ENCODE measurements at places on chromosomes 2 and 18.

GRCh38 chr2:80942766-80943165, 638.2 kb upstream of the LRRTM1 start:
- DNase-seq, result no peak

DNA sequence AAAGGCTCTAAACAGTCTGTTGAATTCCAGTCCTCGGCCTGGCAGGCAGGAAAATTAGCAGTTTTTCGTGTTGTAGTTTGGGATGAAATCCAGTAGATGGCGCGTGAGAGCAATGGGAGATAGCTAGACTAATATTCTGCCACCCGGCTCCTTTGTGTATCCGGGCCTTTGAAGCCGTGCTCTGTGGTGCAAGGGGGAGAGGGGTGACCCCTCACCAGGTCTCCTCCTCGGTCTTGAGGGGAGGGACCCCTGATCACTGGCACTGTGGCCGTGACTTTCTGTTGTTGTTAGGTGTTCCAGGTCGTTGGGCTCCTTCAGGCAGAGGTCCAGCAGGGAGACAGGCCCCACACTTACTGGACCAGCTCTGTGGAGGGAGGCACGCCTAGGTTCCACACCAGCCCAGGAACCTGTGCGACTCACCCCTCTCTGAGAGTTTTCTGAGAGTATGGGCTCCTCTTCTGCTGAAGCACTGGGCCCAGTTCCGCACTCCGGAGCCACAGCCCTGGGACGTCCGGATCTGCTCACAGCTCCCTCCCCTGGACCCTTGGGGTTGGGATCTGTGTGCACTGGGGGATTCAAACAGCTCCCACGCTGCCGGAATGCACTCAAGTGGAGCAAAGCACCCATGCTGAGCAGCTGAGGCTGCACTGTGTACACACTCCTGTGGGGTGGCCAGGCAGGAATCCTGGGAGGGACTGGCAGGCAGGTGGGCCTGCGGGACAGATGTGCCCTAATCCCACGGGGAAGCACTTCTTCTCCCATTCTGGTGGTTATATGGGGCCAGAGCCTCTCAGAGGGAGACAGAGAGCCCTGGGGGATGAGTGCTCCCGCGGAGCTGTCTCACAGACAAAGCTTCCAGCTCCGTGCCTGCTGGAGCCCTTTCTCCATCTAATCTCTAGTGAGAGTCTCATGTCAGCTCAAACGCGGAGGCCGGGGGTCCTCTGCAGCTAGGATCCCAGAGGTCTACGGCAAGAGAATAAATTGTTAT, 8.8 kb downstream of the GKN2 start:
- peak; percentile 63 for DNase-seq

DNA sequence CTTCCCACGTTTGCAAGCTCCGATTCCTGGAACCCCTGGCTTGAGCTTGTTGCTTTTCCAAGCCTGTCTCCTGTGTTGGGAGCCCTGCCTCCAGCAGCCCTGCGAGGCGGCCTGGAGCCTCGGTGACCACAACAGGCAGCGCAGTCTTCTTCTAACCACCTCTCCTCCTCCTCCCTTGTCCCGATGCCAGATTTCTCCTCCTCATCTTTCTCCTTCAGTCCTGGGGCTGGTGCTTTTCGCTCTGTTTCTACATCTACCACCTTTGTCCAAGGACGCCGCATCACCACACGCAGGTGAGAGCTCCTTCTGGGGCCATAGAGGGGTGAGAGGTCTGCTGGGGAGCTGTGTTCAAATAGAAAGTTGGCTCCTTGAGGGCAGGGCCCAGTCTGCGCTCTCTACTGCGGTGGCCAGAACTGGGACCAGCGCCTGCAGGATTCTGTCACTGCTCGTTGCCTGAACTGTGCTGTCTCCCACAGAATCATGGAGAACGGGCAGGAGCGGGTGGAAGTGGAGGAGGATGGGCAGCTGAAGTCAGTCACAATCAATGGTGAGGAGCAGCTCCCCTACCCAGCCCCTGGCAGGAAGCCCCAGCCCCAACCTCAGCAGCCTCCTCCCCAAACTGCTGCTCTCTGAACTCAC, 3.9 kb downstream of the DNAJB2 start:
- DNase-seq, result no peak

- DNase-seq, result no peak
Measured at GRCh38 chr18:519019-519879, 18.7 kb upstream of the COLEC12 start.

DNA sequence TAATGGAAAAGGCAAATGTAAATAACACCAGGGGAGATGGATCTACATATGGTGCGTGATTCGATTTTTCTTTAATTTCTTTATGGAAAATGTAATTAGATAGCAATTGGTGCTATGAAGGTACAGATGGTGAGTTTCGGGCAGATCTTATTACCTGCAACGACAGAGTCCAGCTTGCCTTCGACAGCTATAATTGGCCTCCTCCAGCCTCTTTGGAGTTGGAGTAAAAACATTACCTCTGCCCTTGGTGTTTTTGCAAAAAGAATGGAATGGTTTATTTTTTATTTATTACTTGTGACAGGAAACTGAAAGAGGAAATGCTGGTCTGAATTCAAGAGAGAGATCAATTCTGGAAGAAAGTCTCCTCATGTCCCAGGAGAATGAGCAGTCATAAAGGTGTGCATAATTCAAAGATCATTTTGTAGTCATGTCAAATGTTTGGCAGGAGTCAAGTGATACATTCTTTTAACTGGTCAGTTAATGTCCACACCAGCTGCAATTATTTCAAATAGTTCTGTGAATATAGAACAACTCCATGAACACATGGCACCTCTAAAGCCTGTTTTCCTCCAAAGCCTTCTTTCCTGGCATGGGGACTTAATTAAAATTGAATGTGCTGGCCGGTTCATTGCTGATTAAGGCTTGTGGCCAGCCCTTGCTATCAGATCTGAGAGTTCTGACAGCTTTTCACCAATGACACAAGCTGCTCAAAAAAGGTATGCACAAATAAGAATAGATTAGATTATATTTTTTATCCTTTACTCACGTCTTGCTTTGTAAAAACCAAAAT, 46.9 kb upstream of the KCNH7 start:
- no peak for DNase-seq

- DNase-seq, result no peak
Measured at GRCh38 chr2:172249334-172249733, 146.6 kb upstream of the DLX2 start.

GRCh38 chr18:13616041-13616440, 110.3 kb downstream of the FAM210A start:
- DNase-seq, result no peak

DNA sequence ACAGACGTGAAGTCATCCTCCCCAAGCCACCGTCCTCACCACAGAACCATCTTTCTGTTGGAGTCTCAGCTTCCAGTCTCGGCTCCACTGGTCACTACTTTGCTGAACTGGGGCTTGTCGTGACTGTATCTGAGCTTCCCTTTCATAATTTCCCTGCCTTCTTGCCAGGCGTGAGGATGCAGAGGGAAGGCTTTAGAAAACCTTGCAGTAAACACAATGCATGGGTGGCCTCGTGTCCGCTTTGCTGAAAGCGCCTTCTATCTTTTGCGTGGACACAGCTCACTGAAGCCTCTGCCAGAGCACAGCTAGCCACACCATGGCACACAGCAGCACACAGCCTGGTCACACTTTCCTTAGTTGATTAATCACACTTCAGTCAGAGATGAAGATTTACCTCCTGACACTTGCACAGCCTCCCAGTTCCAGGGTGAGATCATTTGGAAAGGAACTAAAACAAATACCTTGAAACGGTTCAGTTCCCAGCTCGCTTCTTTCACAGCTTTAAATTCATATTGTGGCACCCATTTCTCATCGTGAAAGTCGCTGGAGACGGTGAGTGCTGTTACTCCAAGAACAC, 2.8 kb upstream of the GPR45 start:
- DNase-seq, result no peak

GRCh38 chr18:30682672-30683071, 359.9 kb downstream of the DSC3 start:
- DNase-seq, result no peak

- DNase-seq, result no peak
Measured at GRCh38 chr2:217650716-217651360, 352.0 kb downstream of the TNS1 start.

DNA sequence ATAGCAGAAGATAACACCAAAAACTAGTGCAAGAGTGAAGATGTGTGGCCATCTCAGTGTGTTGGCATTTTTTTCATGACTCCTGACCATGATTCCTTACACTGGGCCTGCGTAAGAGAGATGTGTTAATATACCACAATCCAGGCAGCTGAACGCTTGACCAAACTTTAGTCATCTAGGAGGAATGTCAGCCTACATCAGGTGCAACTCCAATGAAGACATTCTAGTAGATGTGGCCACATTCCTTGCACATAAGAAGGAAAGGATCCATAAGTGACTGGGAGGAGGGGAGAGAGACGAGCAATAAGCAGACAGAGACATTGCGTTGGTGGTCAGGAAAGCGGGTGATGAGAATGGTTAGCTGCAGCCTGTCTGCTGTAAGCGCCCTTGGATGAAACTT, 42.6 kb downstream of the CYRIA start:
- DNase-seq, result no peak

DNA sequence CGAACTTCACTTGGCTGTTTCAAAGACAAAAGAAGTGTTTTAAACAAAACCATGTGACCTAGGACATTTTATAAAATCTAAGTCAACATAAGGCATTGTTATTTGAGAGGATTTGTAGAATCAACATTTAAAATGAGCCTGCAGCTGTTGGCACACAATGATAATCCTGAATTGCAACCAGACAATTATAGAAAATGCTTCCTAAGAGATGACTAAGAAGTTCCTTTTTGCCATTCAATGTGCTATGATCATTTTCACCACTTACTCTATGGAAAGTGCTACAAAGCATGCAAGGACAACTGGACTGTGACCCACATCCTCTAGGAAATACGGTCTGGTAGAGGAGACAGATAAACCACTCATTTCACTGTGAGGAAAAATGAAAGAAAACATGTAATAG, 246.4 kb downstream of the CDH20 start:
- no peak for DNase-seq

DNA sequence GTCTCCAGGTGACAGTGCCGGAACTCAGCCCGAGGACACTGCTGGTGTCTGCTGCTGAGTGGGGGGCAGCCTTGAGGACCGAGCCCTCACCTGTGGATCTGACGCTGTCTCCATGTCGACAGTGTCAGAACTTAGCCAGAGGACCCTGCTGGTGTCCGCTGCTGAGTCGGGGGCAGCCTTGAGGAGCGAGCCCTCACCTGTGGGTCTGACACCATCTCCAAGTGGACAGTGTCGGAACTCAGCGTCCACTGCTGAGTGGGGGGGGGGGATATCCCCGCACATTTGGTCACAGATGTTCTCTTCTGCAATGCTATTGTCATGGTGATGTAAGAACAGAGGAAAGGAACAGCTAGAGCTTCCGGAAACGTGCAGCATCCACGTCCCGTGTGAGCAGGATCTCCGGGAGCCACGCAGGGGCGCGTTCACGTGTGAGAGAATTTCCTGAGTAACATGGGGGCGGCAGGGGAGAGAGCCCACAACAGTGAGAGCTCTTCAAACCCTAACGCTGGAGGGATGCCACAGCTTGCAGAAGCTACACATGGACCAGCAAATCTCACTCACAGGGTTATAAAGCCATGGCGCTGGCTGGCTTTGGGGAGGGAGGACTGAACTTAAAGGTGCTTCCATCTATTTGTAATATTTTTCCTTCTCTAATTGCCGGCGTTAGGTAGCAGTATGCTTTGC, 250.7 kb upstream of the SALL3 start:
- no peak for DNase-seq

- no peak for DNase-seq
Measured at GRCh38 chr2:120326066-120326465, 19.9 kb upstream of the INHBB start.

DNA sequence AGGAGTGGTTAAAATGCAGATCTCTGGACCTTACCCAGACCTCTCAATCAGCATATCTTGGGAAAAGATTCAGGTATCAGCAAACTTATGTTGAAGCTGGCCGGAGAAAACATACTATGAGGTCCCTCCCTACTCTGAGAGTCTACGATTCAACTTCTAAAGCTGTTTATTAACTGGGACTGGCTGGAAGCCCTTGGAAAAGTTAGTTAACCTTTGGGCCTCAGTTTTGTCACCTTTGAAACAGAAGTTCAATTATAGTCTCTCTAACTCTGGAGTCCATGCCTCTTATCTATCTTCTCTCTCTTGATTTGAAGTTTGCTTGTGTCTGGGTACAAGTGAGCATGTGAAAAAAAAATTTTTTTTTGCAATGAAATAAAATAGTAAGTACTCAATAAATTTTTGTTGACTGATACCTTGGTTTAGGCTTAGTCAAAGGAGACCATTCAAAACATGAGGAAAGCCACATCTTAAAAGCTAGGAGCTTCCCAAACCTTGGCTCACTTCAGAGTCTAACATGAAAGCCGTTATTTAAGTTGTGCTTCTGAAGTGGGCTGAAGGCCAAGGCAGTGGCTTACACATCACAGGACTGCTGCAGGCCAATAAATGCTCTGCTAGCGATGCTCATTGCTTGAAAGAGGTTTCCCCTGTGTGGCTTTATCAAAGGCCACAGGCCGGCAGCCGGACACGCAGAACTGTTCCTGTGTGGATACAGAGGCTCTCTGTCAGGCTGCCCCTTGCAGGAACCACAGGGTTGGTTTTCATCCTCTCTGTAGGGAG, 110.6 kb upstream of the FAM136A start:
- no peak for DNase-seq

- DNase-seq, result no peak
Measured at GRCh38 chr18:23462876-23463275, 9.8 kb downstream of the RIOK3 start.

- no peak for DNase-seq
Measured at GRCh38 chr2:237351796-237352195, 62.2 kb downstream of the COL6A3 start.

- no peak for DNase-seq
Measured at GRCh38 chr2:196473617-196474016, 165.9 kb upstream of the CCDC150 start.

DNA sequence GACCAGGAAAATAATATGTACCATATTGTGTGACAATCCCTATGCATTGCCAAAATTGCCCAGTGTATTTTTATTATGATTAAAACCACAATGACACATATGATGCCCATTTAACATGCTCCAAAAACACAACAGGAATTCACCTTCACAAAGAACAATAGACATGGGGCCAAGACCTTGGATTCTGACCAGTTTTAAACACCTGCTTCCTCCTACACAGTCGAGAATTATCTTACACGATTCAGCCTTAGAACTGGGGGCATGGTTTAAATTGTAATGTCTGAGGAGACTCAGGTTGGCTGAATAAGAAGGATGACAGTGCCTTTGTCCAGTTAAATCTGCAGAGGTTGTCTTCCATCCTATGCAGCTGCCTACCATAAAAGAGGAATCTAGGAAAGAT, 212.7 kb downstream of the PLCL1 start:
- no peak for DNase-seq

GRCh38 chr2:103738108-103738507, 976.3 kb downstream of the TMEM182 start:
- DNase-seq, result no peak

- DNase-seq, result no peak
Measured at GRCh38 chr2:240155048-240155744, 14.7 kb upstream of the OTOS start.
